ENCODE measurements at places on chromosomes 11 and 22. TPM values are rescaled to one million over a fixed set of nuclear protein-coding genes. Genes with fewer than 3 reads are reported as not detected.

The CENATAC gene
- total RNA-seq, result 10.6 TPM

The VPS26B gene
- total RNA-seq, result 19.0 TPM

The CRYBB2 gene
- total RNA-seq, result not detected

The OR8G5 gene
- not detected for total RNA-seq

The LYVE1 gene
- total RNA-seq, result 1.2 TPM

The NUP98 gene
- total RNA-seq, result 82.0 TPM
